Osteocyte (in vitro differentiated cells): ENCODE measurements at places on chromosomes 12 and 14. TPM values are rescaled to one million over a fixed set of nuclear protein-coding genes. Genes with fewer than 3 reads are reported as not detected.

GRCh38 chr14:20873370-20874177 is 17.6 kb upstream of the RNASE3 start:
- DNase-seq: peak; percentile 87

DNA sequence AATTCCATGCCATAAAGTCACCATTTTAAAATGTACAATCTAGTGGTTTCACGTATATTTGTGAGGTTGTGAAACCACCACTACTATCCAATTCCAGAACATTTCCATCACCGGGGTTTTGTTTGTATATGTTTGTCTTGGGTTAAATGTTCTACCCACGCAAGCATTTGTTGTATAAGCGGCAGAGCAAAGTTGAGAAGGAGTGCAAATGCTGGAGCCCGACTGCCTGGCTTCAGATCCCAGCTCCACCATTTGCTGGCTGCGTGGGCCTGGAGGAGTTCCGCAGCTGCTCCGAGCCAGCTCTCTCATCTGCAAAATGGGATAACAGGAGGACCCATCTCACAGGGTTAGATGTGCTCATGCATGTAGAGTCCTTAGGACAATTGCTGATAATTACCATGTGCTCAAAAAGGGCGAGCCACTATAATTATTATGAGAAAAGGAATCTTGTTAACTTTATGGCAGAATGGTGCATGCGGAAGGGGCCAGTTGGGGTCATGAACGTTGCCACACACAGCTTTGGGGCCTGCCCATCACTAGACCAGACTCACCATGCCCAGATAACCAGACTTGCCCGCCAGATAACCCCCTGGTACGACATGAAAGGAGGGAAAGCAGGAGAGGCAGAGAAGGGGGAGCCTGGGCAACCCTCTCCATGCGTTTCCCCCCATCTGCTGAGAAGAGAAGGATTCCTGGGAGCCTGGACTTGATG is 6.4 kb downstream of the ACTN1 start:
- DNase-seq: no peak

DNA sequence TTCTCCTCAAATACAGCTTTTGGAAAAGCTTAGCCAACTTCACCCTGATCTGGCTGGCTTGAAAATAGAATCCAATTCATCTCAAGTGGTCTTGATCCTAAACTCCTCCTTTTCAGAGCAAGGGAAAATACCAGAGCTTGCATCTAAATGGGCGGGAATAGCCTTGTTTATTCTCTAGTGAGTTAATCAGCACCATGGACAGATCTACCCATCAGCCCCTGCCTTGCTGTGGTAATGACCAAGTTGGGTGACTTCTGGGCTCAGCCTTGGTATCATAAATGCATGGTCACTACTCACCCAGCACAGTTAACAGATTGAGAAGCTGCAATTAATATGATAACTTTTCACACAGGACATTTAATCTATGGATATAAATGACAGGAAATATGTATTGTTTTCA is 196.6 kb downstream of the GLT1D1 start:
- no peak for DNase-seq

GRCh38 chr12:79555028-79555925 is 135.5 kb downstream of the PAWR start:
- DNase-seq: no peak

DNA sequence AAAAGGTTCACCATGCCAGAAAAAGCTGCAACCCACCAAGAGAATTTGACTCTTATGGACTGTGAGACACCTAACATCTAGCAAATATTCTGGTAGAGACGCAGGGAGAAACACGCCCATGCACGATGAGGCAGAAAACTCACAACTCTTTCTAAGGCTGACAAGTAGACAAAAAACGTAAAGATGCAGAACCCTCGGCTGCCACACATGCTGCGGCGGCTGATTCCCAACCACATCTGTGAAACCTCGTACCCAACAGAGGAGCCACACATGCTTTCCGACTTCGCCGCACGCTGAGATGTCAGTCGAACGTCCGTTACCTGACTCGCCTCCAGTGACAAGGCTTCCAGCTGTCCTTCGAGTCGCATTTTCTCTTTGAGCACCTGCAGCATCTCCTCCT is 21.8 kb downstream of the GOLGA3 start:
- no peak for DNase-seq

DNA sequence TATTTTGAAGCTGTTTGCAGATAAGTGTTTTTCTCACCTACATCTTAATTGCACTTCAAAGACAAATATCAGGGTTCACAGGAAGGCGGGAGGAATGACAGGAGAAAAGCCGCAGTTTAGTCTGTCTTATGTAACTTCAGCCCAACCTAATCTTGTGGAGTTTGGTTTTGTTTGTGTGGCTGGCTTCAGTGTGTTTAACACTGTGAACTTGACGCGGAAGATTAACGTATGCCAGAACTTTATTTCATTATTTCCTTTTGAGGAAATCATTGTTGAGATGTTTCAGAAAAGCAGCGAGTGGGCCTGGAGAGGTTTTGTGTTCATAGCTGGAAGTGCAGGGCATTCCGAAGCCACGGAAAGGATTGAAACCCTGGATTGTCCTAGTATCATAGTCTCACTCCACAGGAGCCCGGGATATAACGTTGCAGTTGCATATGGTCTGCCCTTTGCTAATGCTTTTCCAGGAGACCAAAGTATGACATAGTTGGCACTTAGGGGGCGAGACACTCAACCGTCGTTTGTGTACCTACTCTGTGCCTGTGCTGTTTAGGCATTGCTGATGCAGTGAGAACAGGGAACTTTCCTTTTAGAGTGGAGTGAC is 2.0 kb downstream of the PELI2 start:
- no peak for DNase-seq

DNA sequence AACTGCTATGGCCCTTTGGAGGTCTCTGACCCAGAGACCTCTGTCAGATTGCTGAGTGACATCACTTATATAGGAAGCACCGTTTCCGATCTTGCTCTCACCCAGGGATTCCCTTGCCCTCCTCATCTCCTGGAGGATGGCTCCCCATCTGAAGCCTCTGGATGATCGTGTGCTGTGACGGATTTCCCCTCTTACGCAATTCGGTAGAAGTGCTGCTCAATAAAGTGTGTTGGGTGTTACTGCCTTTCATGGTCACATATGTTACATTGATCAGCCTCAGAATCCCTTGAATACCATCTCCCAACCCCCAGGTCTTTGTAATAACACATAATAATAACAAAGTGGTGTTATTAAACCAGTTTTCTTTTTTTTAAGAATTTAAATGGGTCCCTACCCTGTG is 107.3 kb upstream of the CLEC14A start:
- DNase-seq: no peak

DNA sequence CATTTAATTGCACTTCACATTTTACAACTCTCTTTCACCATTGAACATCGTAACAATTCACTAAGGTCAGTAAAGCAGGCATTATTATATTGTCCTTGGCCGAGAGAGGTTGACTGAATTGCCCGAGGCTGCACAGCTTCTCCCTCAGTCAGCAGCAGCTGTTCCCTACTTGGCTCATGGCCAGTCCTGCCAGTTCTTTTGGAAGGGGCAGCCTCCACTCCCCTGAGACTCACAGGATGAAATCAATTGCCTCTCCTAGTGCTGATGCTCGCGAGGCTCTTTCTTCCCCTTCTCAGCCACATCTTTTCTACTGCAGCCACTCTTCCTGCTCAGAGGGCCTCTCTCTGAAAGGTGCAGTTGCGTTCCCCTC is 79.9 kb upstream of the KCNA1 start:
- no peak for DNase-seq

- no peak for DNase-seq
Measured at GRCh38 chr12:38587594-38587993, 271.0 kb downstream of the ALG10B start.

GRCh38 chr12:26282339-26282940 is 87.1 kb downstream of the SSPN start:
- DNase-seq: no peak

GRCh38 chr14:92645841-92646478 is 102.5 kb downstream of the LGMN start:
- DNase-seq: no peak

DNA sequence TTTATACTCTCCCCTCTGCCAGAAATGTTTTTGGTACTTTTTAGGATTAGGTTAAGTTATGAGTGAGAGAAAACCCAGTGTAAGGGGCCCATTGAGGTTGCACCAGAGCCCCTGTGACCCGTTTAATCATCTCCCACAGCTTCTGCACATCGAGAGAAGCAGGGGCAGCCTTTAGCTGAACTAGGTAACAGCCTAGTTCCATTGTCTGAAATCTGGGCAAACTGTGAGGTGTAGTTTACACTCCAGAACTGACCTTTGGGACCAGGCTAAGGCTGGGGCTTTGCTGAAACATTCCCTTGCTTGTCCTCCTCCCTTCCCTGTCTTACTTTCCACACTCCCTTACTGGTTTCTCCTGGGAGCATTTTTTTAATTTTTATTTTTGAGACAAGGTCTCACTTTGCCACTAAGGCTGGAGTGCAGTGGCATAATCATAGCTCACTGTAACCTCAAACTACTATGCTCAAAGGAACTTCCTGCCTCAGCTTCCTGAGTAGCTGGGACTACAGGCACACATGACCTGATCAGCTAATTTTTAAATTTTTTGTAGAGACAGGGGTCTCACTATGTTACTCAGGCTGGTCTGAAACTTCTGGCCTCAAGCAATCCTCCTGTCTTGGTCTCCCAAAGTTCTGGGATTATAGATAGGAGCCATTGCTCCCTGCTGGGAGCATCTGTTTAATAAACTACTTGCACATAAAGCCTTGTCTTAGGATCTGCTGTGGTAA is 25.9 kb upstream of the DHRS2 start:
- DNase-seq: peak; percentile 19

GRCh38 chr12:16796168-16796567 is 190.2 kb upstream of the LMO3 start:
- DNase-seq: no peak

DNA sequence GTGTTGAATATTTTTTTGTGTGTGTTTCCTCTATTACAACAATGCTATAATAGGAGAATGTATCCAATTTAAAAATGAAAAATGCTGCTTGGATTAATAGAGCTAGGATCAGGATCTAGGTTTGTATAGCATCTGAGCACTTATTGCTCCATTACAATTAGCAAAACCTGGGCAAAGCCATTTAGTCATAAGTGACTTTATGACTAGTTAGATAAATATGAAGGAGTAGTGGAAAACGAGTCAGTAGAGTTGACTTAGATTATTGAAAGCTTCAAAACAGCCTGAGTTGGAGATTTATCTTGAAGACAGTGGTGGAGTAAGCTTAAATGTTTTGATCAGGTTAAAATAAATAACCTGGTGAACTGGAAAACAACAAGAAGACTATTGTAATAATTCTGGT is 2.8 kb downstream of the MED21 start:
- DNase-seq: no peak

- DNase-seq: no peak
Measured at GRCh38 chr12:46212108-46212982, 56.5 kb downstream of the SLC38A1 start.

Gene TCL1B
- total RNA-seq: not detected in 2 replicates

Gene MYH6
- not detected in 2 replicates for total RNA-seq

Gene LRRIQ1
- total RNA-seq: not detected in 2 replicates

Gene SMIM41
- total RNA-seq: not detected in 2 replicates

Gene KRT2
- not detected in 2 replicates for total RNA-seq

Gene MBIP
- total RNA-seq: 25.8 and 26.2 TPM in 2 replicates
